ENCODE measurements at places on chromosomes 2 and 18.

DNA sequence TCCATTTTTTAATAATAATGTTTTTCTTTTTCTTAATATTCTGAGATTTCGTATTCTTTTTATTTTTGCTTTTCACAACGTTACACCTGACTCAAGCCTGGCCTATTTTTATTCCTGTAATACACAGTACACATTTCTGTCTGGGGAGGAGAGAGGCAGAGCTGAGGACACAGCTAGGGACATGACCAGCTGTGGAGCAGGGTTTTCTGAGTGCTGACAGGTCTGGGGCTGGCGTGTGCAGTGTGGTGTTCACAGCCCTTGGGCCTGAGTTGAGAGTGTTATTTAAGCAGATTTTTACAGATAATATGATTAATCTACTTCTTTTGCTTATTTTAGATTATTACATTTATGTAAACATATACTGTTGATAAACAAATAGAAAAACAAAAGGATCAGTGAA lies 55.9 kb downstream of the ZAP70 start:
- no peak for DNase-seq

GRCh38 chr2:75253526-75253925 lies 54.2 kb upstream of the TACR1 start:
- no peak for DNase-seq

- DNase-seq, result no peak
These were observed 106.4 kb downstream of the CTAGE1 start for GRCh38 chr18:22311301-22311700.

- DNase-seq, result no peak
These were observed 14.6 kb upstream of the MCM6 start for GRCh38 chr2:135890835-135891234.

GRCh38 chr2:64130333-64130732 lies 13.9 kb downstream of the PELI1 start:
- DNase-seq, result no peak

DNA sequence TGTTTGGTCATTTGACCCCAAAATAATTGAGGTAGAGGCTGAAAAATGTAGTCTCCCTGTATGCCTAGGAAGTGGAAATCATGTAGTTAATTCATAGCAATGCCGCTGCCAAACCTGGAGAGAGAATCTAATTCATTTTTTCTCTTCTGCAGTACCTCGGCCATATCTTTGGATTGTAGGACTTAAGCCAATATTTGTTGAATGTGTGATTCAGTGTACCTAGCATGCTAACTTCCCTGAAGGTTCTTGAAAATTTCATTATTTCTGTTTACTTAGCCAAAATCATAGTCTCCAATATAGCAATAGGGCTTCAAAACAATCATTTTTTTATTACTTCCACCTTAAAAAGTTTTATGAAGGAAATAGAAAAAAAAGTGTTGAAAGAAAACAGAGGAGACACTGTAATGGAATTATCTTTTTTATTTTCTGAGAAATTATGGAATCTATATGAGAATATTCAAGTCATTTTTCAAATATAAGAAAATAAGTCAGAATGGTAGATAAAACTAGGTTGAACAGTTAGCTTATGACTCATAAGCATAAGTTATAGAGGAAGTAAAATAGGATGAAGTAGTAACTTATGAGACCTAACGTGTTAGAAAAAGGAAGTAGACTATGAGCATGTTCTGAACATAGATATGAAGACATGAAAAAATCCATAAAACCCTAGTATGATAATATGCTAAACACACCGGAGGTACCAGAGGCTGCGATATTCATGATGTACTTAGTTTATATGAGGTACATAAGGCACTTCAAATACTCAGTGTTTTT lies 35.2 kb upstream of the CDH19 start:
- DNase-seq, result no peak

DNA sequence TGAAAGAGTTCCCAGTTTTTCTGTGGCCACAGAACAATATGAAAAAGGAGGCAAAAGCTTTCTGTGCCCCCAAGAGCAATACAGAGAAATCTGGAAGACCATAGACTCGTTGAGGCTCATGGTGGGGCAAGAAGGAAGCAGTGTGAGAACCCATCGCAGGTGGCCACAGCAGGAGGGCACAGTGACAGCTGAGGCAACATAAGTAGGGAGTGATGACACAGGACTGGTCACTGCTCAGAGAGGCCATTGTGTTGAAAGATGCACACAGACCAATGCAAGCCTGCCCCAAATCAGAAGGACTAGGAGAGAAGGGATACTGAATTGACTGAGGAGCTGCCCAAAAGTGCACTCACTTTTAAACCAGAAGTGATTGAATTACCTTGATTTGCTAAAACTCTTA lies 483.6 kb downstream of the EPHA4 start:
- no peak for DNase-seq

- no peak for DNase-seq
These were observed 257.5 kb downstream of the SETBP1 start for GRCh38 chr18:44937960-44938719.

- DNase-seq, result no peak
These were observed 25.8 kb downstream of the PARD3B start for GRCh38 chr2:204571041-204571440.

GRCh38 chr2:55147041-55147440 lies 85.1 kb downstream of the CLHC1 start:
- no peak for DNase-seq

GRCh38 chr18:80201739-80202138 lies 45.6 kb downstream of the PARD6G start:
- DNase-seq, result no peak
